ENCODE measurements at places on chromosomes 4 and X.

GRCh38 chr4:67983333-67983732 is 20.0 kb upstream of the TMPRSS11A start:
- no peak for DNase-seq

GRCh38 chr4:101162990-101163380 is 184.3 kb downstream of the PPP3CA start:
- no peak for DNase-seq

- no peak for DNase-seq
These were observed 82.0 kb downstream of the UNC5C start for GRCh38 chr4:95466791-95467190.

DNA sequence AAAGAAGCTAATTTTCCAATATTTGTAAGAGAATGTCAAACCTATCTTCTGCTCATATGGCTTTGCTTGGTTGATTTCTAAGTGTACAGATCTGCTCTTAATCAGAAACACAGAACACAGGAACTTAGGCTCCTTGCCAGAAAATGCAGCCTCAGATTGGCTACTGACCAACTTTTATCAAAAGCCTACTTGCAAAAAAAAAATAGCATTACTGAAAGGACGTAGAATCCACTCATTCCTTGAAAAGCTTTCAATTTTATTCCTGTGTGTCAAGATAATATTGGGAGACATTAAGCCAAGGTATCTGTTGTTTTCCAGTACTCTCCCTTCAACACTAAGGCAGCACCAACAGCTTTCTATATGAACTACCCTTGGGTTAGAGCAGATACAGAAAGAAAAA is 127.6 kb upstream of the INTU start:
- DNase-seq: no peak

DNA sequence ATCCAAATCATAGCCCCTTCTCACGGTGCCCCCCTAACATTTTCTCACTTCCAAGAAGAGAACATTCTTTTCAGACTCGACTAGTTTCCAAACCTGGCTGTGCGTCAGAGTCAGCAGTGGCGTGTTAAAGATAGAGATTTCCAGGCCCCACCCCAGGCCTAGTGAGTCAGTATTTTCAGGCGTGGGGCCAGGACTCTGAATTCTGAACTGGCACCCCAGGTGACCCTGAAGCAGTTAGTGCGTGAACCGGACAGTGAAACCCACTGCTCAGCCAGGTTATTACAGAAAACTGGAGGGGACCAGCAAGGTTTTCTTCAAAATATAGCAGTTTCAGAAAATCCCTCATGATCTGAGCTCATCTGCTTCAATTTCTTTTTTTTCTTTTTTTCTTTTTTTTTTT is 35.0 kb upstream of the BCOR start:
- peak; percentile 85 for DNase-seq

GRCh38 chr4:179666226-179666625 is 2224.0 kb upstream of the AGA start:
- no peak for DNase-seq

DNA sequence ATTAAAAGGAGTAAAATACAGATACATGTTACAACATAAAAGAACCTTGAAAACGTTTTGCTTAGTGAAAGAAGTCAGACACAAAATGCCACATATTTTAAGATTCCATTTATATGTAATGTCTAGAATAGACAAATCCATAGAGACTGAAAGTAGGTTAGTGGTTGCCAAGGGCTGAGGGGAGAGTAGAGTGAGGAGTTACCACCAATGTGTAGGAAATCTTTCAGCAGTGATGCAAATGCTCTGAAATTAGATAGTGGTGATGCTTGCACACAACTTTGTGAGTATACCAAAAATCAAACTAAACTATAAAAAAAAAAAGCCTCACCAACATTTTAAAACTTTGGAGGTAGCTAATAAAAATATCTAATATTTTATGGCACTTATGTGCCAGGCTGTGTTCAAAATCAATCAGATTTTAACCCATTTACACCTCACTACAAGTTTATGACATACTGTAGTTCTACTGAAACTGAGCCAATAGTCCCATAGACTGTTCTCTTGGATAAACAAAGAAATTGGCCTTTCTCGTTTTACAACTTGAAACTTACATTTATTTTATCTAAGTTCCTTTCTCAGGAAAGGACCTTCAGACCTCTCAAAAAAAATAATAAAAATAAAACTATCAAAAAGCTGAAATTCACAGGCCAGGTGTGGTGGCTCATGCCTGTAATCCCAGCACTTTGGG is 29.1 kb upstream of the KLHL8 start:
- DNase-seq: no peak

GRCh38 chr4:123555233-123555806 is 158.7 kb downstream of the SPRY1 start:
- DNase-seq: peak; percentile 93

DNA sequence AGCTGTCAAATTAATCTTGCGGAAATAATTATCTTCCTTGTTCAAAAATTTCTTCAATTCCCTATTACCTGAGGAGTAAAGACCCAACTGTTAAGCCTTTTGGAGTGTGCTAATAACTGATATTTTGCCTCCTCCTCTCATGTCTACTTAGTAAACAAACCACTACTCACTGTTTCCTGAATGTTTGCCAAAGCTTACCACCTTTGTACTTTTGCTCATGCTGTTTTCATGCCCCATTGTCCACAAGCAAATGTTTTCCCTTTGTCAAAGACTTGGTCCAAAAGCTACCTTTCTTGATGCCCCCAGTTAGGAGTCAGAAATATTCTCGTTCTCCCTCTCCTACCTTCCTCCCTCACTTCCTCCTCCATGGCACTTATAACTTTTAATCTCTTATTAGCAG is 226.1 kb downstream of the ENOX2 start:
- DNase-seq: no peak

GRCh38 chrX:17931855-17932254 is 70.8 kb upstream of the RAI2 start:
- no peak for DNase-seq

DNA sequence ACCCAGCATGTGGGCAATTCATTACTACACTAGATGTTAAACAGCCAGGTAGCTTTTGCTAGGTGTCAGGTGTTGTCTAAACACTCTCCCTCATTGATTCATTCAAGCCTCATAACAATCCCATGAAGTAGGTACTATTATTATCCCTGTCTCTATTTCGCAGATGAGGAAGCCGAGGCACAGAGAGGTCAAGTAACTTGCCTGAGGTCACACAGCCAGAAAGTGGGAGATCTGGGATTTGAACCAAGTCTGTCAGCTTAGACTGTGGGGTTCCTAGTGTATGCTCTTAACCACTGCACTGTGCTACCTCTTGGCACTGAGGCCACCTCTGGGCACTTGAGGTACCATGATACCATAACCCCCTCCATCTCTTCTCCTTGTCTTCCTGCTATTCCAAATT is 17.4 kb upstream of the XPNPEP2 start:
- no peak for DNase-seq

GRCh38 chrX:17033225-17033624 is 86.8 kb downstream of the REPS2 start:
- no peak for DNase-seq

- DNase-seq: no peak
These were observed 30.4 kb downstream of the LAMTOR3 start for GRCh38 chr4:99863804-99864203.

DNA sequence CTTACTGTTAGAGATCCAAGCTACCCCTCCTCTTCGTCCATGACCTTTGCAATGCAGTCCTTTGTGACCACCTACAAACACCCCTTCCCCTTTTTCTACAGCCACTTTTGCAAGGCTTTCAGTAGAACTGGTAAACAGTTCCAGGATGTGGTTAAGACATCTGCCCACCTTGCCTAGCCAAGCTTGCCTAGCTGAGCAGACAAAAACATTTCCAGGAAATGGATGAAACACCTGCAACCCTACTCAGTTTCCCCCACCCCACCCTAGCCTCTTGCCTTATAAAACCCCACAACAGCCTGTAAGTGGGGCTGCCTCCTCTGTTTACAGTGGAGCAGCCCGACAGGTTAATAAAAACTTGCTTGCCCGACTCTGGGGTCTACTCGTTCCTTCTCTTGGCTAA is 133.8 kb downstream of the ZC4H2 start:
- DNase-seq: no peak

DNA sequence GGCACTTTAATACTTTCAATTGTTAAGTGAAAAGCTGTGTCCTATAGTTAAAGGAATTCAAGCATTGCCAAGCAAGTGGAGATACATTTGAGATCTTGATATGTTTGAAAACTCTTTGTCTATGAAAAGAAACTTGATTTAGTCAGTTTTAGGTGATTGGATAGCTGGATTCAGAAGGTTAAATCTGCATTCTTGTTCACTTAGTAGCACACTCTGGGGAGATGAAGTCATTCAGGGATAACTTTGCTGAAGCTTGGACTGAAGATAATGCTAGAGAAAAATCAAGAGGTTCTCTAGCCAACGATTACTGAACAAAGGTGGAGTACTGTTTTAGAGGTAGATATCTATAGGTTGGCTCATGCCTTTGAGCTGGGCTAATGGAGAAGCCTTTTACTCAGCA is 90.6 kb downstream of the DCAF8L2 start:
- no peak for DNase-seq

- DNase-seq: no peak
These were observed 85.4 kb downstream of the GPRIN3 start for GRCh38 chr4:89222170-89222569.

DNA sequence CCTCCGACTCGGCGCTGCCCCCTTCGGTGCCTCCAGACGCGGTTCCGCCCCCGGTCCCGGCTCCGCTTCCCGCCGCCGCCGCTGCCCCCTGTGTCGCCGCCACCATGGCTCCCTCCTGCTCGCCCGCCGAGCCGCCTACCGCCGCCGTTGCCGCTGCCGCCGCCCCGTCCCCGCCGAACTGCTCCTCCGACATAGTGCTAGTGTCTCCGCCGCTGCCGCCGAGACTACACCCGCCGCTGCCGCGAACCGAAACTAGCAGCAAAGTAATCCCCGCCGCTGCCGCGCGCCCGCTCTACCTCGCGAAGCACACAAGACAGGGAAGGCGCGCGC is 340 bp downstream of the HNRNPD start:
- DNase-seq: no peak

GRCh38 chr4:171650543-171650942 is 162.7 kb upstream of the GALNTL6 start:
- no peak for DNase-seq

DNA sequence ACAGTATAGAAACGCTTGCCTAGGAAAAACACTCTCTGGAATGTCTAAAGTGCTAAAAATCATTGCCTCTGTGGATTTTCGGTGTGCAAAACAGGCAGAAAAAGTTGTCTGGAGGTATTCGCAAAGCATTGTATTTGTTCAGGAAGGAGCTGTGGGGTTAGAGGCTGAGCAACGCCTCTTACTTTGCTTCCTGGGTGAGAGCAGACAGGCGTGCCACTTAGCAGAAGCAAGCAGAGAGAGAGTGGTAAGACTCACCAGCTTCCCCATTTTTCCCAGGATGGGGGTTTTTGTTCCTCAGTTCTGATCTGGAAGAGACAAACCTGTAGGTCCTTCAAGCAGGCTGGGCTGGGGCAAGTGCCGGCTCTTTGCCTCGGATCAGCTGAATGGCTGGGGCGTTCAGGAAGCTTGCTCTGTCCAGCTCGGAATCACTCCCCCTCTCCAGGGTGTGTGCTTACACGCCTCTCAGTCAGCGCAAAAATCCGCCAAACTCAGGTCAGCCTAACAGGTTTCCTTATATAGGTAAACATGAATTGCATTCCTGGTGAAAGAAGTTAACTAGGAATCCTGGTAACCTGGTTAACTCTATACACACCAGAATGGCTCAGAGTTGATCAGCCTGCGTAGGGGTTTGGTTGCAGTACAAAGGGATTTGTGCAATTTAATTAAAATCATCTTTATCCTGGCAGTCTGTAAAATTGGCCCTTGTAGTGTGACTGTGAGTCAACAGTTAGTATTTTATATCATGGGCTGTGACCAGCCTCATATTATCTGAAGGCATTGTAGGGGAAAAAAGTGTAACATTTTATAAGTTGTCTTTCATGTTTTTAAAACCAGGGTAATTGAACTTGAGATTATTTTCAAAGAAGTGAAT is 213.1 kb upstream of the MID1 start:
- DNase-seq: peak; percentile 60

DNA sequence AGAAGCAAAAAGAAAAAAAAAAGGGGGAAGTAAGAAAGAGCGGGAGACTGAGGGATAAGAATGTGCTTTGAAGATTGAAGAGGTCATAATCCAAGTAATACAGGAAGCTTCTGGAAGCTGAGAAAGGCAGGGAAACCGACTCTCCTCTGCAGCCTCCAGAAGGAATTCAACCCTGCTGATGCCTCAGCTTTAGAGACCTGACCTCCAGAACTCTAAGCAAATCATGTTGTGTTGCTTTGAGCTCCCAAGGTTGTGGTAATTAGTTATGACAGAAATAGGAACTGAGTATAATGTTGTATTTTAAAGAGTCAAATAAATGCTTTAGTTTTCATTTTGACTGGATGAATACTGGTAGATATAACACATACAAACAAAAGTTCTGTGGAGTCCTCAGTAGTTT is 48.0 kb upstream of the FAT1 start:
- DNase-seq: no peak

DNA sequence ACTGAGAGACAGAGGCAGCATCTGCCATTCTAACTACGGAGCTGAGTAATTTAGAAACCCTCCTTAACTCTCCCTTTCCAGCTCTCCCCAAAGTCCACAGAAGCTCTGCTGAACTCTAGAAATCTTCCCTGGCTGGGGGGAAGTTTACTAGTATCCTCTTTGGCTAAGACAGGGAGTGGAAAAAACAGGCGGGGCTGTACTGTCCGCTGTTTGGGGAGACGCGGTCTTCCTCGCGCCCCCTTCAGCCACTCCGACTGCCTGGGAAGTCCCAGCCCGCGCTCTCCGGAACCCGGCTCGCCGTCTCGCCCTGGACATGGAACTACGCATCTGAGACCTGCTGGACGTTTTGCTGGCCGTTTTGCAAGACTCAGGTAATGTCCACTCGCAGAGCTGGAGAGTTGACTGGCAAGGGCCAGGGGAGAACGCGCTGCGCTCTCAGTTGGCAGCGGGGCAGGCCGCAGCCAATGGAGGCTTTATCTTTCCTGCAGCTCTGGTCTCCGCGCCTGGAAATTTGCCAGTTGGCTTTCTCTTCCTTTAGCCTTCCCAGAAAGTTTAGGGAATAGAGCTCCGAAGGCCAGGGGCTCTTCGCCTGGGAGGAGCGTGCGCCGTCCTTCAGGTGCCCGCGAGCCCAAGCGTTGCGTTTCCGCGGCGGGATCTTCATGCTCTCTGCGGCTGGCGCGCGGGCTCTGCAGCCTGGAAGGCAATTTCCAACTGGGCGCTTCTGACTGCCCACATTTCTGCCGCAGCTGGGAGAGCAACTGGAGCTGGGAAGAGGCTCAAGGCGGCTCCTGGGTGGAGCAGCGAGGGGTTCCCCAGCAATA is 892 bp downstream of the IL1RAPL2 start:
- DNase-seq: no peak

All from aorta (tissue), 5 donors.